ENCODE measurements at places on chromosomes 6 and 20. TPM values are rescaled to one million over a fixed set of nuclear protein-coding genes. Genes with fewer than 3 reads are reported as not detected.

The SLC35D3 gene
- total RNA-seq: not detected

The TTK gene
- total RNA-seq: 0.31 TPM

The KIF25 gene
- total RNA-seq: not detected

The BACH2 gene
- total RNA-seq: 2.8 TPM

The ZNF337 gene
- total RNA-seq: 9.4 TPM

The NNAT gene
- total RNA-seq: 0.82 TPM

The ACTR5 gene
- 3.1 TPM for total RNA-seq

The ULBP2 gene
- 0.31 TPM for total RNA-seq

The TNNC2 gene
- total RNA-seq: 0.46 TPM

GRCh38 chr6:56516003-56516402, 126.7 kb downstream of the DST start:
- DNase-seq: no peak

- DNase-seq: no peak
Measured at GRCh38 chr6:11386726-11387125, 150.8 kb upstream of the TMEM170B start.

DNA sequence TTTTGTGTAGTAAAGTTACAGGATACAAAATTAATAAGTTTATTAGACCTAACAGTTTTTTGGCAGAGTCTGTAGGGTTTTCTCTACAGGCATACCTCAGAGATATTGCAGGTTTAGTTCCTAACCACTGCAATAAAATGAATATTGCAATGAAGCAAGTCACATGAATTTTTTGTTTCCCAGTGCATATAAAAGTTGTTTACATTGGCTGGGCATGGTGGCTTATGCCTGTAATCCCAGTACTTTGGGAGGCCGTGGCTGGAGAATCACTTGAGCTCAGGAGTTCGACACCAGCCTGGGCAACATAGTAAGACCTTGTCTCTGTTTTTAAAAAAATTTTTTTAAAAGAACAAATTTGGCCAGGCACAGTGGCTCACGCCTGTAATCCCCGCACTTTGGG, 16.0 kb downstream of the C6orf52 start:
- DNase-seq: no peak

- DNase-seq: no peak
Measured at GRCh38 chr6:17002123-17002522, 99.7 kb upstream of the STMND1 start.

- no peak for DNase-seq
Measured at GRCh38 chr6:74071214-74071613, 375.2 kb downstream of the CD109 start.

DNA sequence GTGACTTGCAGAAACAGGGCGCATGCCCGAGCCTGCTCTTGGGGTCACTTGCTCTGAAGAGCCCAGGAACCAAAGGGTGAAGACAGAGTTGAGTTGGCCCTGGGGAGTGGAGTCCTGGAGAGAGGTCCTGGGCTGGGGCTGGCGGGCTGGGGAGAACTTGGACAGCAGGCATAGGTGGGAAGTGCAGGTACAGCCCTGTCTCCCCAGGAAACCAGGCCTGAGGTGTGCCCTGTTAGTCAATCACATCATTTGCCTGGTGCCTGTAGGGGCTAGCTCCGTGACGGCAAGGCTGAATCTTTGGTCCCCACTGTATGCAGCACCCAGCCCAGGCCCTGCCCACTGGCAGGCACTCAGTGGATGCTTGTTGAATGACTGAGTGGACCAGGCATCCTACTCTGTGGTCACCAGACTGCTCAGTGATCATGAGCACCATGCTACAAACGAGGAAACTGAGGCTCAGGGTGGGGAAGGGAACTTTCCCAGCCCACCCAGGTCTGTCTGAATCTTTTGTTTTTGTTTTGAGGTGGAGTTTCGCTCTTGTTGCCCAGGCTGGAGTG, 15.6 kb upstream of the NOL4L start:
- DNase-seq: no peak

GRCh38 chr20:43936104-43936770, 21.6 kb downstream of the TOX2 start:
- no peak for DNase-seq

DNA sequence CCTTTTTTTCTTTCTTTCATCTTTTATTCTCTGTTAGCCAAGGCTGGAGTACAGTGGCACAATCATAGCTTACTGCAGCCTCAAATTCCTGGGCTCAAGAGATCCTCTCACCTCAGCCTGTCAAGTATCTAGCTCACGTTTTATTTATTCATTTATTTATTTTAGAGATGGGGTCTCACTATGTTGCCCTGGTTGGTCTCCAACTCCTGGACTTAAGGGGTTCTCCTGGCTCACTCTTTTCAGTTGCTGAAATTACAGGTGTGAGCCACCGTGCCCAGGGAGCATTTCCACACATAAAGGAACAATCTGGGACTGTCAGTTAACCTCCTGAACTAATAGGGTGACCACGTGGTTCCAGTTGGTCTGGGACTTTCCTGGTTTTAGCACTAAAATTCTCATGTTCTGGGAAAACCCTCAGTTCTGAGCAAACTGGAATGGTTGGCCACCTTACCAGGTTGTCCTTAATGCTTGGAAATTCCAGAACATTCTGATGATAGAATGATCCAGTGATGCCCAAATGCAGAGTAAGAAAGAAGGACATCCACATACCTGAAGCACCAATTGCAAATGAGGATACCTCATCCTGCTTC, 105.5 kb upstream of the ZNF217 start:
- no peak for DNase-seq

GRCh38 chr6:9195322-9195721, 760.0 kb upstream of the SLC35B3 start:
- no peak for DNase-seq

Data from right cardiac atrium (tissue), 5 donors.